ENCODE measurements at places on chromosomes 2 and 18.

- DNase-seq, result no peak
Observed at GRCh38 chr2:241649404-241649803, 11.9 kb downstream of the ATG4B start.

GRCh38 chr2:194182888-194183287, 1474.1 kb upstream of the SLC39A10 start:
- no peak for DNase-seq

- DNase-seq, result no peak
Observed at GRCh38 chr2:210169516-210170195, 1.6 kb downstream of the KANSL1L start.

DNA sequence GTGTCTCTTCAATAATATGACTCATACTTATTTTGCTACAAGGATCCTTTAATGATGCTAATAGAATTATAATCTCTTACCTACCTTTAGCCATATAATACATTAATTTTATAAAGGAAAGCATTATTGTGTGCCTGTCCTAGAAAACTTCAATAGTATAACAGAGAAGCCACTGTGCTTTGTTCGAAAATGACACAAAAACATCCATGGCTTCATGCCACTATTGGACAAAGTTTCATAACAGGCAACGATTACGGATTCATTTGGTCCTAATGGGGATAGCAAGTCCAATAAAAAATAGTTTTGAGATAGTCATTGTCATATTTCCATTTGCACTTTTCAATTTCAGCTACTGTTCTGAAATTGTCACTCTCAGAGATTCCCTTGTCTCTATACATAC, 52.5 kb upstream of the CCDC150 start:
- no peak for DNase-seq

DNA sequence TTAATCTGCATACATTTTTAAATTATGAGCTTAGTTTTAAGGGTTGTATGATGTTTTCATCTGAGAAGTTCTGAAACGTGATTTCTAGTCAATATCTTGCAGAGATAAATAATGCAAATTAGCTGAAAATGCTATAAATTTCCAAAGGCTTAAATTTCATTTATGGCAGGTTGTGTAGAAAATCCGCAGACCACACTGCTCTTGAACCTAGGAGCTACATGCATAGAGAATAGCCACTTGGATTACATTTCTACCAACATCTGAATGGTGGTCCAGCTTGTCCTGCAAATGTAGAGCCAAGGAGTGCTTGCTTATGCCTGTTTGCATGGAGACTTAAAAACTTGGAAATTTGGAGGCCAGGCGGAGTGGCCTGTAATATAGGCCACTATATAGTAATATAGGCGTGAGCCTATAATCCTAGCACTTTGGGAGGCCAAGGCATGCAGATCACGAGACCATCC, 6.8 kb downstream of the MAT2A start:
- DNase-seq, result no peak

DNA sequence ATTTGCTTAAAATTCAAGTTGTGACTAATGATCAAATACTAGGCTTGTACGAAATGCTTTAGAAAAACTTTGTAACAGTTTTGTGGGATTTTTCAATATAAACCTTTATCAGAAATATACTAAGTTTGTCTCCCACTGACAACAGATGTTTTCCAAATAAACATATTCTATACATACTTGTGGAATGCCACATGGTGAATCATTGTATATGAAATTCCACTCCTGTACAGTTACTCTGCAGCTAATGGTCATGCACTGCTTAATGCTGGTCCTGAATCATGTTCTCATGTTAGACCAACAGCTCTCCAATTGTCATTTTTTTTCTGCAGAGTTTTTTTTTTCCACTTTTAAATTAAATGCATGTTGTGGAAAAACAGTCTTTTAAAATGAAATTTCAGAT, 90.1 kb downstream of the DPP4 start:
- no peak for DNase-seq

DNA sequence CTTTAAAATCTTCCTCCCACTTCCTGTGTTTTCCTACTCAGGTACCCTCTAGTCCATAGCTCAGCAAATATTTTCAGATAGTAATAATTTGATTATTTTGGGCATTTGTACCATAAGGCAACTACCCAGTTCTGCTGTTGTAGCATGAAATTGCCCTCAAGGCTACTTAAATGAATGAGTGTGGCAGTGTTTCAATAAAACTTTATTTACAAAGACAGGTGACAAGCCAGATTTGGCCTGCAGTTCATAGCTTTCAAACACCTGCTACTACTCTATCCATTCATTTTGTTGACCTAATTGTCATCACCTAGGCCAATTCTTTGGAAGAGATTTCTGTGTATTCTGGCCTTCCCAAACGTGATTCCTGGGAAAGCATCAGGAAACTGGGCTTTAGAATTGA, 28.9 kb downstream of the NYAP2 start:
- no peak for DNase-seq

DNA sequence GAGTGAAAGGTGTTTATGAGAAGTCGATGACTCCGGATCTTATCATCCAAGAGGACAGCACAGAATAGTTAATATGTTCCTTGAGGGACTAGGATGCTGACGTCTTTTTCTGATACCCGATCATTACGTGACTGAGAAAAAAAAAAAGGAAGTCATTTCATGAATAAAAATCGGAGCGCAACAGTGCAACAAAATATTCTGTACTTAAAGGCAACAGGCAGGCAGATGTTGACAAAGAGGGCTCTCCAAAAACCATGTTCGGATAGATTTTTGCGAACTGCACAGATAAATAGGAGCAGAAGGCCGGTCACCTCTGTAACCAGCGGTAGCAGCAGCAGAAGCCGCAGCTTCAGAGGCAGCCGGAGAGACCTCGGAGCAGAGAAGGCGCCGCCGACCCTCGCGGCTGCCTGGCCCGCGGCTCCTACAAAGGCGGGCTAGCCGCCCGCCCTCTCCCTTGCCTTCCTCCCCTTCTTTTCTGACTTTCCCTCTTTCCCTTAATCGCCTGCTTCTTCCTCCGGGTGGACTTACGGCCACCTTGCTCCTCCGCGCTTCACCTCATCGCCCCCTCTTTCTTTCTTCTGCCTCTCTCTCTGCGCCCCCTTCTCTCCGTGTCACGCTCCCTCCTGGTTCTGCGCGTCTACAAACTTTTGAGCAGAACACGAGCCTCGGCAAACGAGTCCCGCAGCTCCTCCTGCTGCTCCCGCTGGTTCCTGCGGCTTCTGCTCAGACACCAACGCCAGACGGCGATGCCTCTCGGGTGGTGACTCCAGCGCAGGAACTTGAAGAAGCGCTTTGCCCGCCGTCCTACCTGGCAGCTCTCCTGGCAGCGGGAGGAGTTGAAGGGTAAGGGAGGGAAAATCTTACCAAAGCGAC, at the start of gene ADCYAP1:
Gene ADCYAP1, plus strand, starts transcription at position 654 of the 873 bp plus-strand sequence. CDS start 516 bp downstream, outside the sequence.
- DNase-seq, result peak; percentile 82

DNA sequence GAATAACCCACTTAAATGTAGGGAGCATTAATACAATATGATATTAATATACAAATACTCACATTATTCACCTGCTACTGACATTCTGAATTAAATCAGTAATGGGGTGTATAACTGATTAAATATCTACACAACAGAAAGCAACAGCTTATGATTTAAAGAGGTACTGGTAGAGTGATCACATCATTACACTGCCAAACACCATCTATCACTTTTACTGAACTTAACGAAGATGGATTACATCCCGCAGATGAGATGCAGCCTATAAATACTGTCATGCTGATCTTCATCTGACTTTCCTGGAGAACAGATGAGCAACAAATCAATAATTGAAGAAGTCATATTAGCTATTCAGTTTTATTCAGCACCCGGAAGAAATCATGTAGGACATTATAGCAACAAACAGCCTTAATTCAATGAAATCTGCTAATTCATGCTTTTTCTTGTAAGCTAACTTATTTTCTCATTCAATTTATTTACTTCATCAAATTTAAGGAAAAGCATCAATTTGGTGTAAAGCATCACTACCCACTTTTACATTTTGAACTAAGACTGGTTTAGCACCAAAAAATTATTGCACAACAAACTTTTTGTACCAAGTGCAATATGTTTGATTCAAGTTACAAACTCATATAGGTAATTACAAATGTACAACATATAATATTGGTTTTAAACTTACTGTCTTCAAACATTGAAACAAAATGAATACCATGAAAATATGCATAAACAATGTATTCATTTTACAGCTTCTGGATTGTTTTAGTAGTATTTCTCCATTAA, 1509.0 kb downstream of the LRP1B start:
- no peak for DNase-seq

DNA sequence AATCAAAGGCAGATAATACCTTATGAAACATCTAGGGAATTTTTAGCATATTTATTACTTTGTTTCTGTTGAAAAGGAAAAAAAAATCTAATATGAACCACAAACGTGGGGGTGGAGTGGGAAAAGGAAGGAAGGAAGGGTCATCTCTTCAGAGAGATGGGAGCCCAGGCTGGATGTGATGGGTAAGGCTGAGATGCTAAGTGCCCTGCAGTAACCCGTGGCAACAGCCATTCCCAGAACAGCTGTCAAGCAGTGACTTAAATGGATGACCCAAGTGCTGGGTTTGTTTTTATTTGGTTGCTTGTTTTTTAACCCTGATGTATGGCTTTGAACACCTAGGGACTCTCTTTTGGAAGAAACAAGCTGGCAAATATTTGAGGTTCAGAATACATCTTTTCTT, 50.7 kb upstream of the KLF7 start:
- DNase-seq, result peak; percentile 9

GRCh38 chr18:59426855-59427254, 67.8 kb upstream of the LMAN1 start:
- peak; percentile 47 for DNase-seq

DNA sequence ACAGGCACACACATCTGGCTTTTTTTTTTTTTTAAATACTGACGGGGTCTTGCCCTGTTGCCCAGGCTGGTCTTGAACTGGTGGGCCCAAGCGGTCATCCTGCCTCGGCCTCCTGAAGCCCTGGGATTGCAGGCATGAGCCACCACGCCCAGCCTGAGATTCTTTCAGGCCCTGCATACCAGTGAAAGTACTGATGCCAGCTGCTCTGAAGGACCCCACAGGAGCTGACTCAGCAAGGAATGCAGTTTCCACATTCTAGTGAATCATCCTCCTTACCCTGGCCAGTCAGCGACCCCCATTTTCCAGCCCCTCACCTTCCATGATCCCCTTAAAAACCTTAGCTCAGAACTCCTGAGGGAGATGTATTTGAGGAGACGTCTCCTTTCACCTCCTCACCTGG, 5.8 kb upstream of the DTYMK start:
- no peak for DNase-seq

GRCh38 chr2:202965810-202966460, 48.7 kb upstream of the NBEAL1 start:
- no peak for DNase-seq

DNA sequence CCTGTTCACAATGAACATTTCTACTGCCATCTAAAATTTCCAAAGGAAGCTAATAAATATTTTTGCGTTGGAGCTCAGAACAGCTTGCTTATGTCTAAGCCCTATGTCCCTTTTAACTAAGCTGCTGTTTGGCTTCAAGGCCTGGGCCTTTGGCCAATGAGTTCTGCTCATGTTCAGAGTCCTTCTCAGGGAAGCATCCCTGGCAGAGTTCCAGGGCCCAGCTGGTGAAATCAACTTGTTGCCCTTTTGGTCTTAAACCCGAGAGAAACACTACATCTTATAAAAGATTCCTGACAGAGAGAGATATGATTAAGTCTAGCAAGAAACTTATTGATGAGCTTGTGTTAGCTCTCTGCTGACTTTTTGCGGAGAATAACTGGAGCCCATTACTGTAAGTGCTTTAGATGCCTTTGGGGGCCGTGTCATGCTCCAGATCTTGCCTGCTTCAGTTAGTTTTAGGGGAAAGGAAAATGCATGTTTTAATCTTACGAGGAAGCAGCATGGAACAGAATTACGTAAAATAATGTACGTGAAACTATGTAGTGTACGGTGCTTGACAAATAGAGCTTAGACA, 102.5 kb upstream of the NOSTRIN start:
- peak; percentile 11 for DNase-seq

DNA sequence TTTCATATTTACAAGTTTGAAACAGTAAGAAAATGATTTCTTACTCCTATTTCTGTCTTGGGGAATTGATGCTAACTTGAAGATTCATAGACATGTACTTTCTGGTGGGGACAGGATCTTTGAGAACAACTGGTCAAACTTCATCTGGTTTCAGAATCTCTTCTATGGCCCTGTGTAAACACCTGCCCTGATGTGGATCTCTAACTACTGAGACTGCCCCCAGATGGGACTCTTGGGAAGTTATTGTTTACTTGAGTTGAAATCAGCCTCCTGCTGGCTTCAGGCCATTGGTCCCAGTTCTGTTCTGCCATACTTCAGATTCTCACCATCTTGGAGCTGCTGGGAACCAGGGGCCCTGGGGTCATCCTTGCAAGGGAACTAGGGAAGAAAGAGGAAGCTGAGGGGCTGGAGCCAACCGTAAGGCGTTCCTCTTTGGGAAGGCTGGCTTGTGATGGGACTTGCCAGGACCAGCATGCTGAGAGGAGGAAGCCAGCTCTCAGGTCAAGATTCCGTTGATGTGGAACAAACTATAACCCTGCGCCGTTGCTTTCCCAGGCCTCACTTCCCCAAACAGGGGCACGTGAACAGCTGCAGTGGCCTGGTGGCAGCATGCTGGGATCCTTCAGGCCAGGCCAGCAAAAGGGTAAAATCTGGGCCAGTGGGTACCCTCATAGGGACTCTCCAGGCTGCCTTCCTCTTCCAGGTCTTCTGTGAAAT, 135.5 kb upstream of the CXCR4 start:
- no peak for DNase-seq

GRCh38 chr2:150471813-150472510, 15.5 kb downstream of the RND3 start:
- no peak for DNase-seq

- DNase-seq, result no peak
Observed at GRCh38 chr18:23619388-23619881, 33.1 kb upstream of the NPC1 start.

DNA sequence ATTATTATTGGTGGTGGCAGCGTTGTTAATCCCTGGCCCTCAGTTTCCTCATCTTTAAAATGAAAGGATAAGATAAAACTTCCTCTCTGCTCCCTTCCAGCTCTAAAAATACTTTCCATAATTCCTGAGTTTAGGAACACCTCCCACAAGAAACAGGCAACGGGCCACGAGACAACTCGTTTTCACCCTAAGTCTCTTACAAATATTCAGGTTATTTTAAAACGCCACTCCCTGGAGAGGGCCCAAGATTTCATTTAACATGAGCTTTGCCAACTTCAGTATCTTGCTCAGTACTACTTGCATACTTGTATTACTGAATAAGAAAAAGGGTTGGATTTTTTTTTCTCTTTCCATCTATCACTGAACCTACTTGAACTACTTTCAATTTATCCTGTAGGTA, 611.1 kb upstream of the FANCL start:
- no peak for DNase-seq

GRCh38 chr18:8300751-8301410, 308.4 kb upstream of the RAB12 start:
- no peak for DNase-seq
